ENCODE measurements at places on chromosomes 3 and 15. TPM values are rescaled to one million over a fixed set of nuclear protein-coding genes. Genes with fewer than 3 reads are reported as not detected.
A peak's percentile ranks its signal among the peaks of the same experiment; 100 is the strongest.

- no peaks in the 10 kb centered on the region for H3K36me3 ChIP-seq
- no peak overlapping the region for H3K4me3 ChIP-seq
- no peak overlapping the region for H3K27ac ChIP-seq
- no peak for DNase-seq
- H3K4me1 ChIP-seq: no peaks in the 10 kb centered on the region
These were observed 15.0 kb upstream of the MEX3B start for GRCh38 chr15:82060817-82061216.

DNA sequence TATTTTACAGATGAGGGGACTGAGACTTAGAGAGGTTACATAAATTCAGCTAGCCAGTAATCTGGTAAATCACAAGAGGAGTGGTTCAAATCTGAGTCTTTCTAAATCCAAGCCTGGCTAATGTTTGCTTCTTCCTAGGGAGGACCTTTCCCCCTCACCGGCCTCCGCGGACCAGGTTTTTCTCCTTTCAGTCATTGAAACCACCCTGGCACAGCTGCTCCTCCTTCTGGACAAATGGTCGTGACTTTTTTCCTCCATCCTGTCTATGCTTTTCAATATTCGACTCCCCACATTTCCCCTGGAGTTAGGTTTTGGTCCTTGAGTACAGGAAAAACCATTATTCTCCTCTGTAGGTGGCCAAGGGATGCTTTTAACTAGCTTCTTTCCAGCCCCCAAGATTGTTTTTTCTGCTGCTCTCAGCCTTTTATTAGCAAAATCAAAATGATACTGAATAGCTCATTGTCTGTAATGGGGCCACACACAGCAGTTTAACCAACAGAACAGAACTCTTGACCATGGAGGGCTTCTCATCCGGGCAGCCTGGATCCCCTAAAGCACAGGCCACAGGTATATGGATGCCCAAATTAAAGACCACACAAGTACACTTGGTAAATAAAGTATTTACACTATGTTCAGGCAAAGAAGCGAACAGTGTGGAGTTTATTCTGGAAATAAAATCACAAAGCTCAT is 85.9 kb upstream of the KLHL25 start:
- H3K27ac ChIP-seq: no peak overlapping the region
- H3K36me3 ChIP-seq: no peaks in the 10 kb centered on the region
- no peak overlapping the region for H3K4me3 ChIP-seq
- no peaks in the 10 kb centered on the region for H3K27me3 ChIP-seq

GRCh38 chr3:151305775-151306151 is 10.9 kb downstream of the GPR87 start:
- no peaks in the 10 kb centered on the region for H3K4me1 ChIP-seq
- H3K4me3 ChIP-seq: no peak overlapping the region

GRCh38 chr3:133943639-133944141 is 48.0 kb upstream of the RAB6B start:
- H3K27ac ChIP-seq: no peak overlapping the region
- no peaks in the 10 kb centered on the region for H3K36me3 ChIP-seq
- H3K27me3 ChIP-seq: no peaks in the 10 kb centered on the region
- DNase-seq: peak; percentile 57
- H3K4me3 ChIP-seq: no peak overlapping the region

The KIF23 gene
- 38.3 TPM for total RNA-seq

The ACSBG1 gene
- 0.59 TPM for total RNA-seq

The NAALADL2 gene
- 24.3 TPM for total RNA-seq

The CHST2 gene
- 2.5 TPM for total RNA-seq

Data from colonic mucosa (tissue), 4 donors.